ENCODE measurements at places on chromosomes 7 and 10. TPM values are rescaled to one million over a fixed set of nuclear protein-coding genes. Genes with fewer than 3 reads are reported as not detected.

GRCh38 chr7:55387062-55387965 lies 22.2 kb downstream of the LANCL2 start:
- peaks cover 20% of the 10 kb centered on the region for H3K36me3 ChIP-seq
- no peak overlapping the region for H3K27ac ChIP-seq
- no peak overlapping the region for H3K4me3 ChIP-seq
- H3K27me3 ChIP-seq, result no peaks in the 10 kb centered on the region
- no peak for DNase-seq

DNA sequence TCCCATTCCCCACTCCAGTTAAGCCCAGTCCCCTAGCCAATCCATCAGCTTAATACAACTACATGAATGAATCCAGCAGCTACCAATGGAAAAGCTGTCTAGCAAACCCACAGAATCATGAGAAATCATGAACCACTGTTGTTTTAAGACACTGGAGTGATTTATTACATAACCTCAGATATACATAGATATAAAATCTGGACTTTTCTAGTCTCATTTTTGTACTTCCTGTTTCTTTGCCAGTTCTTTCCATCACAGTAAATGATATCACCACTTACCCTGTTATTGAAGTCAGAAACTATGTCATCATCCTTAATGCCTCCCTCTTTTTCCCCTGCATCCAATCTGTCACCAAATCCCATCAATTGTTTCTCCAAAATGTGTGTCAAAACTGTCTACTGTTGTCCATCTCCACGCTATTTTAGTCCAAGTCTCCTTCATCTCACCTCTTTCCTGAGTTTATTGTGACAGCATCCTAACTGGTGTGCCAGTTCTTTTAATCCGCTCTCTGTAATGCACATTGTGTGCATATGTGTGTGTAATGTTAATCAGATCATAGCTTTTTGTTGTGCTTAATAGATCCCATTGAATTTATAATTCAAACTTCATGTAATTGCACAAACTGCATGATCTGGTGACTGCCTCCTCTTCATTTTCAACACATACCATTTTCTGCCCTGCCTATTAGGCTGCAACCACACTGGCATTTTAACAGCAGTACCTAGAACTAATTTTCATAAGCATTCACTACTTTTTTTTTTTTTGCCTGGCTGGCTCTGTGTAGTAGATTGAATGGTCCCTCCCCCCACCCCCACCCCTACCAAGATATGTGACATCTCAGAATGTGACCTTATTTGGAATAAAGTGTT lies 56.0 kb downstream of the MKLN1 start:
- peaks cover 19% of the 10 kb centered on the region for H3K36me3 ChIP-seq
- H3K27me3 ChIP-seq, result no peaks in the 10 kb centered on the region
- H3K4me3 ChIP-seq, result no peak overlapping the region
- peak overlapping the region; percentile 4 for H3K27ac ChIP-seq
- H3K4me1 ChIP-seq, result peaks cover 23% of the 10 kb centered on the region

- H3K4me3 ChIP-seq, result no peak overlapping the region
- peaks cover 37% of the 10 kb centered on the region for H3K36me3 ChIP-seq
- peaks cover 14% of the 10 kb centered on the region for H3K4me1 ChIP-seq
Observed at GRCh38 chr10:75021379-75022249, 89.8 kb upstream of the SAMD8 start.

- no peaks in the 10 kb centered on the region for H3K4me1 ChIP-seq
- no peak for DNase-seq
- H3K36me3 ChIP-seq, result no peaks in the 10 kb centered on the region
- H3K27ac ChIP-seq, result no peak overlapping the region
- H3K4me3 ChIP-seq, result no peak overlapping the region
Observed at GRCh38 chr7:155919391-155920067, 107.3 kb upstream of the SHH start.

DNA sequence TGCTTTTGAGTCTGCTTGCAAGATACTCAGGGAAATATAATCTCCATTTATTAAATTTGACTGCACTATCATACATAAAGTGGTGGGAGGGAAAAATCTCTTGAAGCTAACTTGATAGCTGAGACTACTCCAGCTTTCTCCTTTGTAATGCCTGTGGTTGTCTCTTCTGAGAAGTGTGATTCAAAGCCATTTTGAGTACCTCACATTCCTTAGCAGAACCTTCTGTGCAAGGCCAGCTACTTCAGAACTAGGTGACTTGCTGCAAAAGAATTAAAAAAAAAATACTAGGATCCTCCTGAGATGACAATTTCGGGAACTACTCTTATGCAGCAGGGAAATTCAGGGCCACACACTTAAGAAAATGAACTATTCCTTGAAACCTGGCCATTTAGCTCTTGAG lies 294.8 kb downstream of the MDFIC start:
- no peak overlapping the region for H3K27ac ChIP-seq
- peaks cover 8% of the 10 kb centered on the region for H3K4me1 ChIP-seq
- H3K36me3 ChIP-seq, result no peaks in the 10 kb centered on the region
- H3K4me3 ChIP-seq, result no peak overlapping the region
- DNase-seq, result no peak

DNA sequence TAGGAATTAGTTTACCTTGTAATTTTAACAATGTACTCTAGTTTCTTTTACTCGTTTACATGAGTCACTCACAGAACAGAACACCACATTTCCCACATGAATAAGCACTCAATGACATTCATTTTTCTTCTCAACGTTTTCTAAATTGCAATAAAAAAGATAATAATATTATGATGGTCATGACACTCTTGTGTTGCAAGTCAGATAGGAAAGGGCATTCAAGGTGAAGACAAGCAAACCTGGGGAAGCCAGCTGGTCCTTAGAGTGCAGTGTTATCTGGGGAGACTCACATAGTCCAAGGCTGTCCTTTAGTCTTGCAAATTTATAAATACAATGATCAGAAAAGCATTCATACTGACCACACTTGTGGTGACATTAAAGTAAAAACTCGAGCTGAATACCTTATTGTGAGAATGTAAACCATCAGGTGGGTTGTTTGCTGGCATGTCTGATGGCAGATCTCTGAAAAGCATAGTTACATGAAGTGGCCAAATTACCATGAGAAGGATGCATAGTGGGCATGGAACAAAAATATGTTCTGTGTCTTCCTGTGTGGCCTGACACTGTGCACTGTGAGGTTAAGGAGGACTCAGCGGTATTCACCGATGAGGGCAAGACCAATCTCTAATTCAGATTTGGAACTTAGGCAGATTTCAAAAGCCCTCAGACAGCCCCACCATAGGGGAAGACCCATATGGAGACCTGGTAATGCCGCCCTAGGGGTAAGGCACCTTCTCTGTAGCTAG lies 158.9 kb upstream of the ASAH2 start:
- no peak overlapping the region for H3K27ac ChIP-seq
- no peak for DNase-seq
- H3K4me3 ChIP-seq, result no peak overlapping the region
- H3K4me1 ChIP-seq, result peaks cover 43% of the 10 kb centered on the region

- H3K36me3 ChIP-seq, result peaks cover 34% of the 10 kb centered on the region
- H3K27me3 ChIP-seq, result no peaks in the 10 kb centered on the region
- H3K4me3 ChIP-seq, result no peak overlapping the region
- H3K4me1 ChIP-seq, result peaks cover 16% of the 10 kb centered on the region
Observed at GRCh38 chr10:114479307-114479706, 75.0 kb upstream of the AFAP1L2 start.

- no peak overlapping the region for H3K4me3 ChIP-seq
- no peak overlapping the region for H3K27ac ChIP-seq
- peaks cover 10% of the 10 kb centered on the region for H3K27me3 ChIP-seq
- no peaks in the 10 kb centered on the region for H3K4me1 ChIP-seq
- no peak for DNase-seq
Observed at GRCh38 chr10:123800289-123800688, 91.3 kb downstream of the CPXM2 start.

DNA sequence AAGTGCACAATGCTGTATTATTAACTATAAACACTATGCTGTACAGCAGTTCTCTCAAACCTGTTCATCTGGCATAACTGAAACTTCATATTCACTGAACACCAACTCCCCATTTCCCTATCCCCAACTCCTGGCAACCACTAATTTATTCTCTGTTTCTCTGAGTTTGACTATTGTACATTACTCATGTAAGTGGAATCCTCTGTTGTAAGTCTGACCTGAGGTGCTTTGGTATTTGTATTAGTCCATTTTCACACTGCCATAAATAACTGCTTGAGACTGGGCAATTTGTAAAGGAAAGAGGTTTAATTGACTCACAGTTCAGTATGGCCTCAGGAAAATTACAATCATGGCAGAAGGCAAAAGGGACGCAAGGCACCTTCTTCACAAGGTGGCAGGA lies 266.3 kb downstream of the PPP1R3A start:
- no peak overlapping the region for H3K4me3 ChIP-seq
- no peak for DNase-seq
- H3K27me3 ChIP-seq, result no peaks in the 10 kb centered on the region
- H3K4me1 ChIP-seq, result no peaks in the 10 kb centered on the region

- H3K4me3 ChIP-seq, result no peak overlapping the region
- H3K27ac ChIP-seq, result no peak overlapping the region
- no peaks in the 10 kb centered on the region for H3K27me3 ChIP-seq
- H3K36me3 ChIP-seq, result no peaks in the 10 kb centered on the region
Observed at GRCh38 chr10:131356442-131356841, 44.9 kb upstream of the TCERG1L start.

DNA sequence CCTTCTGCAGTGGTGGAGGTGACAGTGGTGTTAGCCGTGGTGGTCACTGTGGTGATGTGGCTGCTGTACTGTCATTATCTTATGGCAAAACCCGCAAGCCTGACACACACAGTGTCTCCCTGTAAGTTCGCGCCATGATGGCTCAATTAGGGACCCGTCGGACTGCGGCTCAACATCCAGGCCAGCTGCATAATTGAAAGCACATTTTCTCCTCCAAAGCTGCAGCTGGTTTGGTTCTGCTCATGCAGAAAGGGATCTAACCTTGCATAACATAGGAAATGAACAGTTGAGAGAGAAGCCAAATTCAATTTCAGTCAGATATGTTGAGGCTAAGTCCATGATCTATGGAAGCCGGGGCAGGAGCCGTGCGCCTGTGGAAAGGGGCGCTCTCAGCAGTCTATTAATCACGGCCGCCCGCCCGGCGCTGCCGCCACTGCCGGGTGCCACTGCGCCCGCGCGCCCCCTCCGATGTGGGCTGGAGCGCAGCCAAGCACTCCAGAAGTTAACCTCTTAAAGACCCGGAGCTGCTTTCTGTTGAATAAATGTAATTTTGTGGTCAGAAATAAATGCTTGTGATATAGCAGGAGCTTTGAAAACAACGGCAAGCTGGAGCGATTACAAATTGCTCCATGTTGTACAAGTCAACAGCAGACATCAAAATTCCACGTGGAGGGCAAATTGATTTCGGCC lies 227.7 kb downstream of the CUX1 start:
- DNase-seq, result no peak
- no peak overlapping the region for H3K4me3 ChIP-seq
- no peaks in the 10 kb centered on the region for H3K36me3 ChIP-seq

DNA sequence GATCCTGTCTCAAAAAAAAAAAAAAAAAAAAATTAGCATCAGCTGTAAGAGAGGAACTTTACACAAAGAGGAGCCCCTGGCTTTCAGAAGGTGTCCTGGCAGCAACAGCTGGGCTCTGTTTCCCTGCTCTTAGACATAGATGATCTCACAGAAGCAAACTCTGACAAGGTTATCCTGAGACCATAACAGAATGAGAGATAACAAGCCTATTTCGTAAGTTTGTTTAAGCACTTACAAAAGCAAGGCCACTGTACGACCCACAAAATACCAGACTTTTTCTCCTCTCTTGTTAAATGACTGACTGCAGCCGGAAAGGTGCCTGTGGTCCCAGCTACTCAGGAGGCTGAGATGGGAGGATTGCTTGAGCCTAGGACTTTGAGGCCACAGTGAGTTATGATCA lies 33.3 kb upstream of the OTUD1 start:
- no peaks in the 10 kb centered on the region for H3K4me1 ChIP-seq
- no peak overlapping the region for H3K27ac ChIP-seq
- H3K36me3 ChIP-seq, result no peaks in the 10 kb centered on the region
- DNase-seq, result no peak

- H3K4me3 ChIP-seq, result no peak overlapping the region
- no peak overlapping the region for H3K27ac ChIP-seq
- peaks cover 2% of the 10 kb centered on the region for H3K27me3 ChIP-seq
Observed at GRCh38 chr7:95847061-95847460, 74.7 kb downstream of the DYNC1I1 start.

DNA sequence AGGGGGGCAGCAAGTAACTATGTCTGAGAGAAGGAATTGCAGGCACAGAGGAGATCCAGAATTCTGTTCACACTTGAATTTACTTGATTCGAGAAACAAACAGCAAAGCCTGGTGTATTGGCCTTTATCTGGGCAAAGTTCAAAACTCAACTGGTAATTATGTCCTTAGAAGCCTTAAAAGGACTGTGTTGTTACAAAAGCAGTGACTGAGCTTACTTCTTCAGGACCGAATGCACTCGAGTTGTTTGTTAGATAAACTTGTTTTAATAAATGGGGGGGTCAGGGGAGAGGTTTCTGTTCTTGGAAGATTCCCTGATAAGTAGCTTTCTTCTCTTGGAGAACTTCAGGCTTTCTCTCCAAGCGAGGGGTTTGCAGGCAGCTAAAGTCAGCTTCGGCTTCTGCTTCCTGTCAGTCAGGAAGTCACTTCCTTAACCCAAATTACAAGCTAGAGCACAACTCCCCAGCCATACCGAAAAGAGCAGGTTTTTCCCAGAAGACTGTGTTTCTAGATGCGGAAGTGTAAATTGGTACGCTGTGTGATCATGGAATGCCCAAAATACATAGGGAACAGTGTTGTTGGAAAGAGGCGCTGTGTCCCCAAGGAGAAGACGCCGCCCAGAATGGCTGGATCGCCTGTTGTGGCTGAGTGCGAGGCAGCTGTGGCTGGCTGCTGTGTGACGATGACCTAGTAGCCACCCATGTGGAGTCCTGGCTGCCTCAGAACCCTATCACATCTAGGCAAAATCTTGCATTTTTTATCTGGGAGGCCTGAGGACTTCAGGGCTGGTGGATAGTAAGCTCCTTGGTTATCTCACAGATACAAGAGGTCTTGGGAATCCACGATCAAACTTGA lies 110.4 kb downstream of the TCF7L2 start:
- no peaks in the 10 kb centered on the region for H3K36me3 ChIP-seq
- peaks cover 9% of the 10 kb centered on the region for H3K27me3 ChIP-seq
- DNase-seq, result no peak
- H3K27ac ChIP-seq, result no peak overlapping the region

- peak overlapping the region; percentile 66 for H3K4me3 ChIP-seq
- no peaks in the 10 kb centered on the region for H3K36me3 ChIP-seq
- H3K4me1 ChIP-seq, result peaks cover 8% of the 10 kb centered on the region
- peaks cover 17% of the 10 kb centered on the region for H3K27me3 ChIP-seq
- DNase-seq, result peak; percentile 11
Observed at GRCh38 chr7:87627634-87627994, 584 bp upstream of the RUNDC3B start.

- H3K27me3 ChIP-seq, result no peaks in the 10 kb centered on the region
- DNase-seq, result no peak
- H3K4me3 ChIP-seq, result no peak overlapping the region
- peak overlapping the region; percentile 42 for H3K27ac ChIP-seq
- peaks cover 88% of the 10 kb centered on the region for H3K36me3 ChIP-seq
Observed at GRCh38 chr10:110513949-110514348, 16.2 kb downstream of the DUSP5 start.

- H3K4me1 ChIP-seq, result peaks cover 1% of the 10 kb centered on the region
- H3K27ac ChIP-seq, result no peak overlapping the region
- no peak for DNase-seq
- H3K4me3 ChIP-seq, result no peak overlapping the region
- H3K27me3 ChIP-seq, result peaks cover 6% of the 10 kb centered on the region
Observed at GRCh38 chr10:129329385-129330055, 137.5 kb upstream of the MGMT start.

The GSAP gene
- 0.90 TPM for total RNA-seq

The HGF gene
- total RNA-seq, result not detected

The CLEC2L gene
- not detected for total RNA-seq

The CDCA7L gene
- 81.5 TPM for total RNA-seq

The SPDYE2B gene
- not detected for total RNA-seq

The GBX1 gene
- total RNA-seq, result not detected

The FAM25G gene
- total RNA-seq, result not detected

The COX19 gene
- total RNA-seq, result 17.2 TPM

All from activated T-helper 2 cell treated with anti-CD3 and anti-CD28 coated beads, Interferon-gamma antibody, Interleukin-2, Interleukin-4, amounts not matched to agents 10 μg/mL and 5 μg/mL and 100 μg/mL, durations not matched to agents 14 hours and 24 hours and 36 hours (primary cell).